Activated CD4-positive, alpha-beta memory T cell treated with anti-CD3 and anti-CD28 coated beads for 36 hours (primary cell): ENCODE measurements at places on chromosomes 12 and 14. TPM values are rescaled to one million over a fixed set of nuclear protein-coding genes. Genes with fewer than 3 reads are reported as not detected.

The PGF gene
- total RNA-seq, result 0.10 TPM

DNA sequence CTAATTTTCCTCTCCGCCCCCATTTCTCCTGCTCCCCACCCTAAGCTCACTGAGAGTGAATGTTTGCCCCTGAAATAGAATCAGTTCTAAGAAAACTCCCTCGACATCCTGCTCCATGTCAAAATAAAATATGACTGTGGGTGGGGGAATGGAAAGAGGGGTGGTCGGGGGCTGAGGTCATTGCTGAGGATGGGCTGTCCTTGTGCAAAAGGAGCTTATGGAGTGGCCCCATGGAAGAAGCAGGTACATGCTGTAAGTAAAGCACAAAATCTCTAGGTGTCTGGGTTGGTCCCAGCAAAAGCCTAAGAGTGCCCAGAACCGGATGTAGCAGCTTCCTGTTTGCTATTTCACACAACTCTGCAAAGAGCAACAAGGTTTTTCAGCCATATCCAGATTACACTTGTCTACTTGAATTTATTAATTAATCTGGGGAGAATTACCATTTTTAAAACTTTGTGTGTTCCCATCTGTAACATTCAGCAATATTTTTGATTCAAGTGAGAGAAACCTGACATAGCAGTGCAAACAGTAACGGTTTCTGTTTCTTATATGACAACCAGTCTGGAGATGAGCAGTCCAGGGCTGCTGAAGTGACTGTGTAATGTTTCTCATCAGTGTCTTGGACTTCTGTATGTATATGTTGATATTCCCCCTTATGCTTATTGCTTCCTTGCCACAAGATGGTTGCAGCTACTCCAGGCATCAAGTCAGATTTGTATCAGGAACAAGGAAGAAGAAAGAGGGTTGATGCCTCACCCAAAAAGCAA, 40.4 kb upstream of the GZMB start:
- H3K4me1 ChIP-seq, result peaks cover 80% of the 10 kb centered on the region
- DNase-seq, result peak; percentile 53
- H3K27me3 ChIP-seq, result no peaks in the 10 kb centered on the region

- H3K36me3 ChIP-seq, result peaks cover 39% of the 10 kb centered on the region
- DNase-seq, result peak; percentile 71
- peaks cover 21% of the 10 kb centered on the region for H3K4me1 ChIP-seq
- peak within 1 kb of the TSS; percentile 96 for H3K4me3 ChIP-seq
- peak within 1 kb of the TSS; percentile 99 for H3K27ac ChIP-seq
- H3K27me3 ChIP-seq, result no peaks in the 10 kb centered on the region
Measured at GRCh38 chr12:121803861-121804416, at the start of gene SETD1B. Gene SETD1B (plus strand): TSS chr12:121804009. CDS start chr12:121804738, 729 bp downstream.

DNA sequence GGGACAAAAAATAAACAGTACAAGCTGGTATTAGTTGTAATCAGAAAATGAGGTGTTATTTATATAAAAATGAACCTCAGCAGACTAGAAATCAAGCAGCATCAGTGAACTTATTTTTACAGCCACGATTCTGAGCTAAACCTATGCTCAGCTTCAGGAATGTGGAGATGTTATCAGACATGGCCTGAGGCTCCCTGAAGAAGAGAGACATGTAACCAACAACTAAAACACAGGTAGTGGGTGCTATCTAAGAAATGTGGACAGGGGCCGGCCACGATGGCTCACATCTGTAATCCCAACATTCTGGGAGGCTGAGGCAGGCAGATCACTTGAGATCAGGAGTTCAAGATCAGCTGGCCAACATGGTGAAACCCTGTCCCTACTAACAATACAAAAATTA, 534.3 kb downstream of the VRK1 start:
- DNase-seq, result no peak
- H3K4me3 ChIP-seq, result no peak overlapping the region
- H3K4me1 ChIP-seq, result peaks cover 28% of the 10 kb centered on the region
- peak overlapping the region; percentile 13 for H3K27ac ChIP-seq
- no peaks in the 10 kb centered on the region for H3K27me3 ChIP-seq

- peaks cover 1% of the 10 kb centered on the region for H3K36me3 ChIP-seq
- no peak overlapping the region for H3K27ac ChIP-seq
- peaks cover 81% of the 10 kb centered on the region for H3K27me3 ChIP-seq
- no peak overlapping the region for H3K4me3 ChIP-seq
- H3K4me1 ChIP-seq, result peaks cover 19% of the 10 kb centered on the region
- DNase-seq, result no peak
Measured at GRCh38 chr12:114679942-114680341, 4.0 kb downstream of the TBX3 start.

The PKP2 gene
- total RNA-seq, result 0.21 TPM
